ENCODE measurements at places on chromosomes 7 and 10. TPM values are rescaled to one million over a fixed set of nuclear protein-coding genes. Genes with fewer than 3 reads are reported as not detected.
A peak's percentile ranks its signal among the peaks of the same experiment; 100 is the strongest.

The ANLN gene
- total RNA-seq: 130 TPM

DNA sequence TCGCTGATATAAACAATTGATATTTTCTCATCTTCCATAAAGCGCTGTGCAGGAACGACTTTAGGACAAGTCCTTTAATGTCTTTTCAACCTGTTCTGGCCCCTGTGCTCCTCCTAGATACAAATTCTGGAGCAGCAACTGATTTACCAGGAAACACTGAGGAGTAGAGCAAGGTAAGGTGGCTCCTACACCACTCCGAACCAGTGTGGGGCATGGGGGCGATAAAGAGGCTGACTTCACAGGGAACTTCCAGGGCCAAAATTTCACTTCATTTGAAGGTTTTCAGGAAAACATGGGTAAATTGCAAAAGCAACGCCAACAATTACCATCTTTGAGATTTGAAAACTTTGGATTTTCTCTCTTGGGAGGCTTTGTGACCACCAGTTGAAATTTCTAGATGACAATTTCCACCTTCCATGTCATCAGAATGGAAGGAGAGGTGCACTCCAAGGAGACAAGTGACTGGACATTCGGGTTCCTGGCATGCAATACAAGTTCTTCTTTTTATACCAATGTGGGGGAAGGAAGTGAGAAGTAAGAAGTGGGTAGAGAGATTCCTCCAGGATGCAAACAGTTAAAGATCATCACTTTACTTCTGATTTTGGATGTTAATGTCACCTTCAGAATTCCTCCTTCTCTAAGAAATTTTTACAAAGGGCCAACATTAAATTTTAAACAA is 118.5 kb downstream of the FAM107B start:
- H3K27ac ChIP-seq: no peak overlapping the region
- no peak overlapping the region for H3K4me3 ChIP-seq
- peaks cover 16% of the 10 kb centered on the region for H3K4me1 ChIP-seq
- H3K27me3 ChIP-seq: no peaks in the 10 kb centered on the region

The PRKCQ gene
- 0.54 TPM for total RNA-seq

- no peak overlapping the region for H3K4me3 ChIP-seq
- no peaks in the 10 kb centered on the region for H3K36me3 ChIP-seq
- H3K27me3 ChIP-seq: peaks cover 51% of the 10 kb centered on the region
- no peak for DNase-seq
These were observed 100.5 kb downstream of the ADRA2A start for GRCh38 chr10:111177379-111177778.

GRCh38 chr10:43436291-43437140 is at the start of gene ZNF487:
Gene ZNF487, plus strand, starts transcription at chr10:43437111. Its CDS starts 38,703 bp downstream, at chr10:43475814.
- DNase-seq: peak; percentile 73
- peak within 1 kb of the TSS; percentile 95 for H3K4me3 ChIP-seq
- peak within 1 kb of the TSS; percentile 98 for H3K27ac ChIP-seq
- no peaks in the 10 kb centered on the region for H3K27me3 ChIP-seq
- H3K4me1 ChIP-seq: peaks cover 13% of the 10 kb centered on the region

DNA sequence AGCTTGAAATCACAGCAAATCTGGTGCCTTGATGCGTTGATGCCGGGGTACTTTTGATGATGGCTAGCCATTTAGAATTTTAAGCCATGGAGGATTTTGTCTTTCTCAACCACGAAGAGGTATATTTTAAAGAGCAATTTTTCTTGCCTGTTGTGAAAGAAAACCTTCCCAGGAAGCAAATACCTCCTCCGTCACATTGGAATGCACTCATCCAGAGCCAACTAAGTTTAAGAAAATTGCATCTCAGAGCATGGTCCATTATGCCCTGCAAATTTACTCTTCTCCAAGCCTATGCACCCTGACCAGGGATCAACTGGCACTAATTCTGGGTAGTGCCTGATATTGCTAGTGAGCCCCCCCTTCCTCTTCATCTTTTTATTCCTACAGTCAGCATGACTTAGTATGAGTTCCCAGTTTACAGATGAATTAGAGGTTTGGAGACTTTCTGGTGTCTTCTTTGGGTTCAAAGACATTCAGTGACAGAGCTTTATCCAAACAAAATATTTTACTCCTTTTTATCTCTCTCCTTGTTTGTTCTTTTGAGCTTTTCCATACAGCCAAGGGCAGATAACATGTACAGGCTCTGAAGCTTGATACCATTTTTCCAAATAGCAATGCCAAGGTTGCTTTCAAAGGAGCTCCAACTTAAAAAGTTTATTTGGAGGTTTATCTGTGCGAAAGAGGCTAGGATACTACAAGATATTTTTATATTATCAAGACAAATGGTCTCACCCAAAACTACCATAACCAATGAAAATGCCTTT is 56.6 kb upstream of the ANK3 start:
- H3K36me3 ChIP-seq: no peaks in the 10 kb centered on the region
- no peak overlapping the region for H3K4me3 ChIP-seq
- no peaks in the 10 kb centered on the region for H3K27me3 ChIP-seq
- H3K4me1 ChIP-seq: no peaks in the 10 kb centered on the region
- H3K27ac ChIP-seq: no peak overlapping the region

The RAB11FIP2 gene
- total RNA-seq: 16.8 TPM

GRCh38 chr10:92074126-92074887 is 150.7 kb downstream of the BTAF1 start:
- no peaks in the 10 kb centered on the region for H3K36me3 ChIP-seq
- DNase-seq: peak; percentile 27
- H3K27me3 ChIP-seq: no peaks in the 10 kb centered on the region
- peaks cover 8% of the 10 kb centered on the region for H3K4me1 ChIP-seq
- H3K4me3 ChIP-seq: no peak overlapping the region
- no peak overlapping the region for H3K27ac ChIP-seq

GRCh38 chr7:18317941-18318340 is 177.6 kb upstream of the HDAC9 start:
- no peaks in the 10 kb centered on the region for H3K27me3 ChIP-seq
- no peaks in the 10 kb centered on the region for H3K36me3 ChIP-seq
- H3K4me3 ChIP-seq: no peak overlapping the region
- no peaks in the 10 kb centered on the region for H3K4me1 ChIP-seq
- no peak overlapping the region for H3K27ac ChIP-seq
- no peak for DNase-seq

- H3K27me3 ChIP-seq: no peaks in the 10 kb centered on the region
- no peak overlapping the region for H3K4me3 ChIP-seq
- H3K4me1 ChIP-seq: no peaks in the 10 kb centered on the region
These were observed 55.5 kb downstream of the SYPL1 start for GRCh38 chr7:106056513-106057203.

The TFPI2 gene
- 0.15 TPM for total RNA-seq

DNA sequence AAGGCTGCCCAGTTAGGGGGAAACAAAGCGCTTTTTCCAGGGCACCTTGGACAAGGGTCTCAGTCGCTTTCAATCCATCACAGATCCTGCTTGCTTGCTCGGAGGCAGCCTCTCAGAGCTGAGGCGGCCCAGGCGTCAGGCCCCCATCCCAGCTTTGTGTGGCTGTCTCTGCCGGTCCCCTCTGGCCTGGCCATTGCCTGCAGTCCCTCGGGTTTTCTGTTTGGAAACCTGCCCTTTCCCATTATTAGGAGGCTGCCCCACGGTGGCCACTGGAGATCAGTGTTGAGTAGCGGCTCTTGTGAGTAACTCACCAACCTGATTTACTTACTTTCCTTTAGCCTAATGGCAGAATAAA is 216.1 kb downstream of the GLRX3 start:
- H3K4me1 ChIP-seq: no peaks in the 10 kb centered on the region
- H3K27ac ChIP-seq: no peak overlapping the region
- H3K36me3 ChIP-seq: no peaks in the 10 kb centered on the region
- DNase-seq: no peak

DNA sequence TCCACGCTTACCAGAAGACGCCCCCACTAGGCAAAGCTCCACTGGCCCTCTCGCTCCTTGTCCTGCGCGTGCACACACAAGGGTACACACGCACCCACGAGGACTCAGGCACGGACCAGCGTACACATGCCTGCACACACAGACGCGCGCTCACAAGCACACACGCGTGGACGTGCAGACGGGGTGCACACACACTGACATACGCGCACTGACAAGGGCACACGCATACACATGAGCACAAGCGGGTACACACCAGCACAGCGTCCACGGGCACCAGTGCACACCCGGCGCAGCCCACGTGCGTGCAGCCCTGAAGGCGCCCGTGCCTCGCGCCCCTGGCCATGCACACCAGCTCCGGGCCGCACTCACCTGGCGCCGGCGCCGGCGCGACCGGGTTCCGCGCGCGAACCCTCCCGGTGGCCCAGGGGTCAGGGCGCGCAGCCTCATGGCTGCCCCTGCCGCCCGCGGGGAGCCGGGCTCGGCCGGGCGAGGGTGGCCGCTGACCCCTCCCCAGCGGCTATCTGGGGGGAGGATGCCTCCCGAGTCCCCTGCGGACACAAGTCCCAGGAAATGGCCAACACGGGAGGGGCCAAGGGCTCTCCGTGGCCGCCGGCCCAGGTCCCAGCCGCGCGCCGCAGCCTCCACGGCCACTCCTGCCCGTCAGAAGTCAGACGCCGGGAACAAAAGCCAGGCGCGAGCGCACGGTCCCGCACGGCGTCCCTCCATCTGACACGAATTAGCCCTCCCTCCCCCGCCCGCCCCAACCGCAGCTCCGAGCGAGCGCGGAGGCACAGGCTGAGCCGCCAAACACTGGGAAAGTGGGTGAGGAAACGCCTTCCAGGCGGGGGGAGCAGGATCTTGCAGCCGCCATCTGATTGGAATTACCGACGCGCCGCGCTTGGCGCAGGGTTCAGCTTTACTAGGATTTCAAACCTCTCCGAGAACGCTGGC is 45.0 kb downstream of the TNS3 start:
- no peak for DNase-seq
- H3K4me3 ChIP-seq: no peak overlapping the region
- no peak overlapping the region for H3K27ac ChIP-seq
- no peaks in the 10 kb centered on the region for H3K27me3 ChIP-seq

DNA sequence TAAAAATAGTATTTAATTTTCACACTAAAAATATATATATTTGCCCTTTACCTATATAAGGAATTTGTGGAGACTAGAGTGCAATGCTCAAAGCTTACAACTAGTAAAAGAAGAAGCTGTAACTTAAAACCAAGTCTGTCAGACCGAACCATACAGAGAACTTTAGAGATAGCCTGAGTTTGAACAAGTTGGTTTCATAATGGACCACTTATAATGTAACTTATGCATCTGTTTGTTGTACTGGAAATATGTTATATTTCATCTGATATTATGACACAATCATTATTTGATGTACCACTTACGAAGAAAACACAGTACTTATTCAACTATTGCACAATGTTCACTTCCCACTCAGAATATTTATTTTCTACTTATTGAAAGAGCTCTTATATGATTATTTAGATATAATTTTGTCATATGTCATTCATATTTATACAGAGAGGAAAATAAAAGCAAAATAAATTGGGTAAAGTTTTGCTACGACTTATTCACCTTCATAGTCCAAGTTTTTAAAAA is 462.8 kb downstream of the ATRNL1 start:
- H3K4me3 ChIP-seq: no peak overlapping the region
- H3K36me3 ChIP-seq: no peaks in the 10 kb centered on the region
- H3K27me3 ChIP-seq: no peaks in the 10 kb centered on the region

- no peaks in the 10 kb centered on the region for H3K27me3 ChIP-seq
- no peaks in the 10 kb centered on the region for H3K36me3 ChIP-seq
- H3K4me1 ChIP-seq: no peaks in the 10 kb centered on the region
- no peak overlapping the region for H3K27ac ChIP-seq
These were observed 86.2 kb upstream of the DYNC1I1 start for GRCh38 chr7:95686109-95686508.

DNA sequence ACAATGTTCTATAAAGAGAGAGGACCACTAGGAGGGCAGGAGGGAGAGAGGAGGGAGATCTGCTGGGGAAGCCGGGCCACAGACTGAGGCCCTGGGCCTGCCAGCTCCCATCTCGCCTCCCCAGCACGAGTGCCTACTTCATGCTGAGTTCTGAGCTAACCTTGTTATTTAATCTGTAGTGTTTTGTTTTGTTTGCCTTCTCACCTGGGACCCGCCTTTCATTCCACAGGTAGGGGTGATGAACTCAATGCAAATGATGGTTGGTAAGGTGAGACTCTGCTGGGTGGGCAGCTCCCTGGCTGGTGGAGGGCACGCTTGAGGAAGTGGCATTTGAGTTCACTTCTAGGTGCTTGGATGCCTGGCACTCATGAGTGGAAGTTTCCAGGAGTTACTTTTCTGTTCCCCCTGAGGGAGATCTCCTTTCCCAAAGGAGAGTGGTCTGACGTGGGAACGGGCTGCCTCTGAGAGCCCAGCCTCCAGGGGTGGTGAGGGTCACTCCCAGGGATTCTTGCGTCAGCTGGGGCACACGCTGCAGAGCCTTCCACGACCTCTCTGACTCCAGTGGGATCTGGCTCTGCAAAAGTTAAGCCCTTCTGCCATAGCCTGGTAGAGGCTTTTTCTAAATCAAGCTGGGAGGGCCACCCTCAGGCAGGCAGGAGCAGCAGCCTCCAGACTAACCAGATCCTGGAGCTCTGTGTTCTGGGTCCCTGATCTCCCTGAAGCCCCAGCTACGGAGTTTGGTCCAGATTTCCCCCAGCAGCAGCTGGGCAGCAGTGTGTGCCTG is 22.4 kb downstream of the UBTD1 start:
- H3K4me3 ChIP-seq: no peak overlapping the region
- no peaks in the 10 kb centered on the region for H3K36me3 ChIP-seq
- peaks cover 39% of the 10 kb centered on the region for H3K4me1 ChIP-seq
- H3K27me3 ChIP-seq: no peaks in the 10 kb centered on the region

- no peak overlapping the region for H3K27ac ChIP-seq
- peak; percentile 49 for DNase-seq
- no peak overlapping the region for H3K4me3 ChIP-seq
- H3K27me3 ChIP-seq: no peaks in the 10 kb centered on the region
- H3K36me3 ChIP-seq: no peaks in the 10 kb centered on the region
These were observed 41.7 kb upstream of the LOXL4 start for GRCh38 chr10:98309366-98310355.
